ENCODE measurements at places on chromosomes 12 and 14. TPM values are rescaled to one million over a fixed set of nuclear protein-coding genes. Genes with fewer than 3 reads are reported as not detected.

The KCNA1 gene
- not detected for polyA plus RNA-seq

The CCDC197 gene
- not detected for polyA plus RNA-seq

The KRT80 gene
- polyA plus RNA-seq, result not detected

The RFLNA gene
- polyA plus RNA-seq, result not detected

The SSTR1 gene
- polyA plus RNA-seq, result not detected

The RNASE2 gene
- polyA plus RNA-seq, result 0.45 TPM

The LRRC10 gene
- polyA plus RNA-seq, result not detected

The MSI1 gene
- not detected for polyA plus RNA-seq

The ABCC9 gene
- not detected for polyA plus RNA-seq

The REP15 gene
- polyA plus RNA-seq, result not detected

The CEBPE gene
- not detected for polyA plus RNA-seq
